Stomach (tissue), 19 donors: ENCODE measurements at places on chromosomes 3 and 15. TPM values are rescaled to one million over a fixed set of nuclear protein-coding genes. Genes with fewer than 3 reads are reported as not detected.

The KLF15 gene
- total RNA-seq: 21.8 TPM

- no peak for DNase-seq
Observed at GRCh38 chr3:53617893-53618523, 123.6 kb downstream of the CACNA1D start.

GRCh38 chr15:77030048-77030927 is 35.4 kb downstream of the PSTPIP1 start:
- DNase-seq: peak; percentile 48

DNA sequence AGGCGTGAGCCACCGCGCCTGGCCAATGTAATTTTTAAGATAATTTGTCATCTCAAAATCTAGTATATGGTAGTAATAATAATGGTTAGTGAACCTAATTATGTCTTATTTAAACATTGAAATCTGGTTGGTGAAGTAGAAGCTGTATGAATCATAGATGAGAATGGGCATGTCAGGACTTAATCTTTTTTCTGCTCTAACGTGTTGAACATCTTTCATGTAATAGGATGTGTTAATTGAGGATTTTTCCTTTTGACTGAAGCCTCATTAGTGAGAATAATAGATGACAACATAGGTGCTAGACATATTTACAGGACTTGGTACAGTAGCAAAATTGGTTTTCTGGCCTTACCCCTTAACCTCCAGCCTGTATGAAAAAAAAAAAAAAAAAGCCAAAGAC is 835.6 kb downstream of the IGSF11 start:
- no peak for DNase-seq

The CCR3 gene
- total RNA-seq: not detected

DNA sequence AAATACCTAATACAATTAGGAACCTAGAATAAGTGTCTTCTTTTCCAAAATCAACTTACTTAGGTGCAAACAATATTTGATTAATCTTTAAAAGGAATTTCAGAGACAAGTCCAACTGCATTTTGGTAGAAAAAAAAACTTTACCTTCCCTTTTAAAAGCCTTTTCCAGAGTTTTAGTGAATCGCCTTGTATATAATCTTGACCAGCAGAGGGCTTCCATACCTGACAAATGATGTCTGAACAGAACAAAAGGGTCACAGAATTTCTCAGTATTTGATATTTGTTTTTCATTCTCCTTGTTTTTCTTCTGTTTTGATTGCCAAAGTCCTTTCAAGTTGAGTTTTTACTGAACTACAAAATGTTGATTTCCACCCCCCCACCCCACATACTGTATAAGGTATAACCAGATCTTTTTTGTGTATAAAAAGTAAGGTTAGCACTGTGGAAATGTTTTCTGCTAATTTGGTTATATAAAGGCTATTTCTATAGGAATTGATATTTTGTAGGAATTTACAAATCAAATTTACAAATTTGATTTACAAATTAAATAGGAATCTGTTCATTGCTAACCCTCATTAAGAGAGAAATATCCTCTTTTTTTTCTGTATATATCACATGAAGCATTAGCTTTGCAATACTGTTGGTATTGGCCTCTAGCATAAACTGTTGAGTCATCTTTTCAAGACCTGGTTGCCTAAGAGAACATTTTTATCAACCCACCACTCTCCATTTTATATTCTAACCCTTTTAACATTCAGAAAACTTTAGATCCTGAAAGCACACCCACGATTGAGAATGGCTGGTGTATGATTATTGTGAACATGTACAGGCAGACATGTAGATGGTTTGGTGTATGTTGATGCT is 464.1 kb upstream of the RARB start:
- DNase-seq: no peak

The MESP2 gene
- total RNA-seq: not detected

DNA sequence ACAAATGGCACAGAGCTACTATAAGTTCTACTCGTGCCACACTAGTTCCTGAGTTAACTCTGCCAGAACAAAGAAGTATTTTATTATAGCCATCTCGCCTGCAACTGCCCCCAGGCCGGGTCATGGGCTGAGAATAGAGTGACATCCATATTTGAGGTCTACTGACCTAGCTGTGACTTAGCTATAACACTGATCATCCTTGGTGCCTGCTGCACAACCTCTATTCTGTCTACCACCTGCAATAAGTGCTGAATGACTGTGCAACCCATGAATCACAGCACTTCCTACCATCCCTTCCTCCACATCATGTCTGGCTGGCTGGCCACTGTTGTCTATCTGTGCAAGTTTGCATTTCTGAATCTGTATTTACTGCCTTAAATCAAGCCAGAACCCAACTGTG is 506.5 kb upstream of the TBL1XR1 start:
- no peak for DNase-seq

DNA sequence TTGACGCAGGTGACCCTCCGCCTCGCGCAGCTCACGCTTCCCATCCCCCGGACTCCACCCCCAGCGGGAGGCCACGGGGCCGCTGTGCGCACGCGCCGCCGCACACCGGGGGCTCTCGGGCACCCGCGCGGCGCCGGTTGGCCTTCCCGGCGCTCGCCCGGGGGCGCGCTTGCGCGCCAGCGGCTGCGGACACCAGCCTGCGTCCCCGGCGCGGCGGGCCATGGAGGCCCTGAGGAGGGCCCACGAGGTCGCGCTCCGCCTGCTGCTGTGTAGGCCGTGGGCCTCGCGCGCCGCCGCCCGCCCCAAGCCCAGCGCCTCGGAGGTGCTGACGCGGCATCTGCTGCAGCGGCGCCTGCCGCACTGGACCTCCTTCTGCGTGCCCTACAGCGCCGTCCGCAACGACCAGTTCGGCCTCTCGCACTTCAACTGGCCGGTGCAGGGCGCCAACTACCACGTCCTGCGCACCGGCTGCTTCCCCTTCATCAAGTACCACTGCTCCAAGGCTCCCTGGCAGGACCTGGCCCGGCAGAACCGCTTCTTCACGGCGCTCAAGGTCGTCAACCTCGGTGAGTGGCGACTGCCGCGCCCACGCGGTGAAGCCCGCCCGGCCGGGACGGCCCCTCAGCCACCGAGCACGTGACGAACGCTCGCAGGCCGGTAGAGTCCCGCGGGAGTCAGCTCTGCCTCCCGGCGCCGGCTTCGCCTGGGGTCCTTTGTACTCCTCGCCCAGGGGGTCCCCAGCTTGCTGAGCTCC is at the start of gene C15orf61:
Gene C15orf61, plus strand, starts transcription at position 103 of the 754 bp plus-strand sequence. Its CDS starts 118 bp downstream, at position 221.
- DNase-seq: peak; percentile 91

- DNase-seq: no peak
Observed at GRCh38 chr15:67197364-67197695, 57.1 kb downstream of the AAGAB start.

- no peak for DNase-seq
Observed at GRCh38 chr15:40085266-40085665, 23.4 kb downstream of the BMF start.

DNA sequence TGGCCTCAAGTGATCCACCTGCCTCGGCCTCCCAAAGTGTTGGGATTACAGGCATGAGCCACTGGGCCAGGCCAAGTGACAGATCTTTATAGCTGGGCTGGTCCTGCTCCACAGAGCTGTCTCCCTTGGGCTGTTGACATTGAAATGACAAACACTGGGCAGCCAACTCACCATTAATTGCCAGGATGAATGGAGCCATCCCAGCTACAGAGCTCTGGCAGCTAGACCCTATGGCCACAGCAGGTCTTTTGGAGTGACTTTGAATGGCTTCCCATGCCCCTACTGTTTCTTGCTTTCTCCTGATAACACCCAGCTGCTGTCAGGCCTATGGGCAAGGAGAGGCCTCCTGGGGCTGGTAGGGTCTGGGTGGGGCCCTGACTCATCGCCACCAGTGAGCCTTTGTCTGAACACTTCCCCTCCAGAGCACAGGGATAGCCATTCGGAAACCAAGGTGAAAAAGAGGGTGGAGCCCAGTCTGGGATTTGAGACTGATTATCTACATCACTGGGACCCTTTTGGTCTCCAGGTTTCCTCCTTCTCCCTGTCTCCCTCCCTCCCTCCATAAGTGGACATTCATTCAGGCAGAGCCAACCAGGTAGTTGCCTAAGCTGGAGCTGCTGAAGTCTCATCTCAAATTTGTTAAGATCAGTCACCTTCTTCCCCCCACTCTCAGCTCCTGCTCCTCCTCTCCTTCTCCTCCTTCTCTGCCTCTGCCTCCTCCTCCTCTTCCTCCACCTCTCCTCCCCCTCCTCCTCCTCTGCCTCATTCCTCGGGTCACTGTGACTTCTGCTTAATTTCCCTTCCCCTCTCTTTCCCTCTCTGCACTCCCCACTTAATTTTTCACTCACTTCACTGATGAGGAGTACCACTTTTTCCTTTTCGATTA is 34.0 kb downstream of the BHLHE40 start:
- peak; percentile 71 for DNase-seq

- DNase-seq: no peak
Observed at GRCh38 chr3:58434168-58434504, 504 bp upstream of the PDHB start.

DNA sequence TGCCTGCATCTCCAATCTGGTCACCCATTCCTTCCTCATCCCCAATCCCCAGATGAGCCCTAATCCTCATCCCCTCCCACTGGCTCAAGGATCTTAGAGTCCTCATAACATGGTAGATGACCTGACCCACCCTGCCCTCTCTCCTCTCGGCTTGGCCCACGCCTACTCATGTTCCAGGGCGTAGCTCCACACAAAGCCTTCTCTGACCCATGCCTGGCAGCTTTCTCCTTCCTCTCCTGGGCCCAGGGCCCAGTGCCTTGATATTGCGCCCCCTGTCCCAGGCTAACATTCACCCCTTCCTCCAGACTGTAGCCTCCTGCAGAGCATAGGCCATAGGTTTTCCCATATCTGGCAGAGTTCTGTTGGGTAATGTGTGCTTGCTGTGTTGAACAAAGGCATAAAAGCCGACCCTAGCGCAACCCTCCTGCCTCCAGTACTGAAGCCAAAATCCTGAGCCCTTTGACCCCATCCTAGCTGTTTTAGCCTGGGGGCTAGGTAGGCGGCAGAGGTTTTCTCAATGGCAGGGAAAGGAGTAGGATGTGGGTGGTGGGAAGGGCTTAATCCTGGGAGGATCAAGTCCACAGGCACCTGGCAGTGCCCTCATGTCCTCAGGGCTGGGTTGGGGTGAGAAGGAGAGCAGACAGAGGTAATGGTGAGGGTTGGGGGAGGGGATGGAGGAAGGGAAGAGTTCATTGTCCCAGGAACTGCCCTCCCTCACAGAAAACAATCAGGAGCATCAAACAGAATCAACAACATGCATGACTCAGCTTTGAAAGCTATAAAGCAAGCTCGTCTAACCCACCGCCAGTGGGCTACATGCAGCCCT is 35.5 kb downstream of the MESD start:
- DNase-seq: no peak

GRCh38 chr3:50525987-50526386 is 22.6 kb upstream of the CACNA2D2 start:
- DNase-seq: peak; percentile 87

The RTP1 gene
- total RNA-seq: not detected

The SLCO2A1 gene
- 121 TPM for total RNA-seq

The MESP1 gene
- 60.5 TPM for total RNA-seq

The FOXB1 gene
- total RNA-seq: not detected

The CRABP1 gene
- 2.8 TPM for total RNA-seq

GRCh38 chr3:96106701-96107100 is 707.7 kb upstream of the EPHA6 start:
- no peak for DNase-seq

DNA sequence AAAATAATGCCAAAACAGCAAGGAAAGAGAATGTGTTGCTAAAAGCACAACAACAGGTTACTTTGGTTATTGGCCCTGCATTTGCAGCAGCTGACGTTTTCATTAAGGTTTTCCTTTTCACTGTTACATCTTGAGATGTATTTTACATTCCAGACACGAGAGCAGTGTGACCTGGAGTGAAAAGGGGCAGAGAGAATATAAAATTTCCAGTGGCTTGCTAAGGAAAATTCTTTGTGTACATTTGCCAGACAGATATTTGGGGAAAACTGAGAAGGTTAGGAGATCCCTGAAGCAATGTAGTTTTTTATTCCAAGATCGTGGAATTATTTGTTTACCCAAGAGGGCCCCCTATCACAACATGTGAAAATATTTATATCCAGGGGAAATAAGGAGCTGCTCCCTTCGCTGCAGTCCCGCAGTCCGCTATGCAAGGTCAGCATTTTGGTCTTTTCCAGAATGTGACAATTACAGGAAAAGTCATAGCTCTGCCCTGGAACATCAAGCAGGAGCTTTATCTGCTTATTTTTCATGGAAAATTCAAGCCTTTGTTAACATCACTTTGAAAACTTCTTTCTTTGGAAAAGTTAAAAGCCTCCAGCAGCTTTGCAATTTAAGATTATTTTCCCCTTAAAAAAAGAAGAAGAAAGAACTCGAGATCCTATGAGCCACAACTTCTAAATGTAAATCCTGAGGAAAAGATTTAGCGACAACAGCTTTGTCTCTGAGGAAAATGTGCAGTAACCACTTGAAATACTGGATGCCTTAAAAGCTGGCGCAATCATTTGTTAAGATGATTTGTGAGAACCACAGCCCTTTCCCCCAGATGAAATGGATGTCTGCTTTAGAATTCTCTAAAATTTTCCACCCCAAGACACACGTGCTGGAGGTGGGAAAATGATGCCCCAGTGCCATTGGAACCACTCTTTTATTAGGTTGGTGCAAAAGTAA is 256.4 kb upstream of the TPM1 start:
- DNase-seq: no peak

The SLC12A8 gene
- 9.4 TPM for total RNA-seq

GRCh38 chr3:30007668-30008067 is 598.7 kb upstream of the TGFBR2 start:
- no peak for DNase-seq

- no peak for DNase-seq
Observed at GRCh38 chr3:112568642-112569041, 6.8 kb downstream of the SLC35A5 start.

The CRYGS gene
- not detected for total RNA-seq

GRCh38 chr3:175224051-175224450 is 364.9 kb downstream of the NAALADL2 start:
- no peak for DNase-seq

DNA sequence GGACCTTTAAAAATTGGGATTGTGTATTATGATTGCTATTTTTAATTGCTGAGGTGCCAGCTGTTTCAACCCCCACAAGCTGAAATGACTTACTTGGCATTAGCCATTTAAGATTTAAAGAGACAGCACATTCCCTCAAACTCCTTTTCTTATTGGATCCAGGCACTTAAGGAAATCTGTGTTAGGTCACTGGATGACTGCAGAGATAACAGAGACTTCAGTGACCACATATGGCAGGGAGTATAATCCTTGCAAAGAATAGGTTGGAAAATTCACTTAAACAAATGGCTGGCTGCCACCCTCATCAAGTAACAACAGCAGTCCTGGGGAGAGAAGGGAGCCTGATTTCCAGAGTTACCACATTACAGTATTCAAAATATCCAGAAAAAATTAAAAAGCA is 66.6 kb downstream of the SLMAP start:
- DNase-seq: no peak

The THAP10 gene
- 0.72 TPM for total RNA-seq

The SCN5A gene
- total RNA-seq: 1.1 TPM

DNA sequence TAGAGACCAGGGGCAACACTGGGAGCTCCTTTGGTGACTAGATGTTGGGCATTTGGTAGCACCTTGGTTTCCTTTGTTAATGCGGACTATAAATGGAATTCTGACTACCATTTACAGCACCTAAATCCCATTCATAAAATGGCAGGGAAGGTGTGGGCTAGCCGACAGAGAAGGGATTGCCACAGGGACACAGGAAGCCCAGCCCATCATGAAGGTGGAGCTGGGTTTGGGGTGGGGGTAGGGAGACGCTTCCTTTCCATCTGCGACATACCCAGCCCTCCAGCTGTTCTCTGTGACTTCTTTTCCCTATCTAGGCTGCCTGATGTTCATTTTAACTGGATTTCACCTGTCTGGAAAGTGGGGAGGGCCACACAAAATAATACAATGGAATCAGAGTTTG is 21.0 kb downstream of the ABHD2 start:
- no peak for DNase-seq

The CIDEC gene
- total RNA-seq: 1.5 TPM

The RTP3 gene
- not detected for total RNA-seq
